ENCODE measurements at places on chromosomes 3 and 15.

DNA sequence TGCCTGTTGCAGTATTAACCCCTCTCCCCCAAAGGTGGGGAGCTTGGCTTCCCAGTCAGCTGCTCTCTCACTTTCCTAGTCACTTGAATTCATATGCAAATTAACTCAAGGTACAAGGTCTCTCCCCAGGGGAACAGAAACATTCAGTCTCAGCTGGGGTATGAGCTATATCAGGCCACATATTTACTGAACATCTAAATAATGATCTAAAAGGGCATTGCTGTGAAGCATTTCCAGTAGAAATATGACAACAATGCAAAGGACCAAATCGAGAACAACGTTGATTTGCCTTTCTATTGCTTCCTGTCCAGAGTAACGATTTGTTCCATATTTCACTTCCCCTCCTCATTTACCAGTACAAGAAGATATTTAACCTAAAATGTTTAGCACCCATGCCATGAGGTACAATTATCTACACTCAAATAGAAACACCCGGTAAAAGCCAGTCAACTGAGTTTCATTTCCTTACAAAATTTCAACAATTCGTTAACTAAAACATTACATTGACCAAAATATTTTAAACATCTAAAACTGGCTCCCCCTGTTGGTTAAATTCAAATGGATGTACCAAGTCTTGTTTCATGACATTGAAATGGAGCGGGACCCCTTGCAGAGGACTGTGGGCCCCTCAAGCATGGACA, 36.5 kb upstream of the KLHL6 start:
- peak; percentile 35 for DNase-seq

DNA sequence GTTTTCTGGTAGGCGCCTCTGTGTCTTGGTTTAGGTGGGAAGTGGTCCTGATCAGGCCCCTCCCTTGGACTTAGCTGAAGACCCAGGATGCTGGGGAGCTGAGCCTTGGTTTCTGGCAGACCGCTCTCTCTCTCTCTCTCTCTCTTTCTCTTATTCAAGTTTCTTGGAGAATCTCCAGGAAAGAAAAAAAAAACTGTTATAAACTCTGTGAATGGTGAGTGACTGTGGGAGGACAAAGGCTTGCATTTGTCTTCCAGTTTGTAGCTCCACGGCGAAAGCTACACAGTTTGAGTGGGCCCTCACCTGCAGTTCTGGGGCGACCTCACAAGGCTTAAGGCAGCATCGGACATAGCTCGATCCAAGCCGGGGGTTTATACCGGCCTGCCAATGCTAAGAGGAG, 7.5 kb downstream of the DET1 start:
- no peak for DNase-seq

GRCh38 chr3:156681002-156681401, 6.6 kb downstream of the TIPARP start:
- DNase-seq = peak; percentile 91

DNA sequence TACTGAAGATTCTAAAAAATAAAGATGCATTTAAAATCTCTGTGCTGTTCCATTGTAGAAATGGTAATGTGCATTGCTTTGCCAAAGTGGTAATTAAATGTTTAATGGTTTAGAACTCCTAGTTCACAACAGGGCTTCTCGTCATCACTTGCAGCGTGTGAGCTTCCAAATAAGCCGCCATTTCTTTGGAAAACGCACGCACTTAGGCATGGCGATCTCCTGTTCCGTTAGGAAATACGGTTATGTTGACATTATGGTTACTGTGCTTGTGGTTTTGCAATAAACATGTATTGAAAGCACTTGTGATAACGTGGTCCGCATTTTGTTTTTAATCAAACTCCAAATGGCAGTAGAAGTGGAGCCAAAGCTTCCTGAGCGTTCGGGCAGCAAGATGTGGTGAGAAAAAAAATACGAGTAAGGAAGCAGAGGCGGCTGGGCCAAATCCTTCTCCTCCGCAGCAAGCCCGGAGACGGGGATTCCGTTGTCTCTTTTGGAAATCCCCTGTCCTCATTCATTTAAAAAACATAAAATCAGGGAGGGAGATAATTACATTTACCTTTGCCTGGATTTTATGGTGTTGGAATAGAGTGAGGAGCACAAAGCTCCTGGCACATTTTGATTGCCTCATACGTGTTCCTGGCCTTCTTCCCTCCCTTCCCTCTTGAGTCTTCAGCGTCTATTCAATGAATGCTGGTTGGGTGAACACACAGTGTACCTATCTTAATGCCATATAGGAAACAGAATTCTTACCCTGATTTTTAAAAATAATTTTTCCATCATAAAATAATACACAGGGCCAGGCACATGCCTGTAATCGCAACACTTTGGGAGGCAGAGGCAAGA, 97.5 kb downstream of the SLC49A4 start:
- no peak for DNase-seq

- no peak for DNase-seq
Measured at GRCh38 chr3:35522450-35522849, 116.9 kb upstream of the ARPP21 start.

GRCh38 chr15:78626381-78626995, 5.7 kb upstream of the CHRNA3 start:
- no peak for DNase-seq

DNA sequence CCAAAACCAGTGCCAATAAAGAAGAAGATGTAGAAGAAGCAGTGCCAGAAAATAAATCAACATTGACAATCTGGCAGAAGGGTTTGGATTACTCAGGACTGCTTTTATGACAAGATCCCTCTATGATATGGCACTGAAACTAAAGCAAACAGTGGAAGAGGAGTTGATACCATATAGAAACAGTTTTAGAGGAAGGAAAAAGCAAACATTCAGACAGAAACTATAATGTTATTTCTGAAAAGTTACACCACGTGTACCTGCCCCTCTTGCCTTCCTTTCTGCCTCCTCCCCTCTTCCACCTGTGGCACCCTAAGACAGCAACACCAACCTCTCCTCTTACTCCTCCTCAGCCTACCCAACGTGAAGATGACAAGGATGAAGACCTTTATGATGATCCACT, 63.0 kb downstream of the SFMBT1 start:
- no peak for DNase-seq

DNA sequence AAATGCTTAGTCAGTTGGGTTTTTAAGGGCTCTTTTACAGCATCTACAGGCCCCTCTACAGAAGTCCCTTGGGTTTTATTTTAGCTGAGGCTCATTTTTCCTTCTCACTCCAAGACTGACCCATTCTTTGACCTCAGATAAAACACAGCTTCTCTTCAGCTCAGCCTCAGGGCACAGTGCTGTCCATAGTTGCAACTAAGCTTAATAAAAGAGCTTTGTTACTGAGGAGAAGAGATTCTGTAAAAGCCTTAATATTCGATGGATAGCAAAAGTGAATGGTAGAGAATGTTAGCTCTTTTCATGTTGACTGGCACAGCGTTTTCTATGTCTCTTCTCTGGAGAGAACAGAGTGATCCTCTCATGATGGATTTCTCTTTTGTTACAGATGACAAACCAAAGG, 277.9 kb downstream of the BBX start:
- DNase-seq = no peak
